ENCODE measurements at places on chromosomes 13 and 19. TPM values are rescaled to one million over a fixed set of nuclear protein-coding genes. Genes with fewer than 3 reads are reported as not detected.

IFNL1 gene
- total RNA-seq: not detected

ZNF665 gene
- 4.0 TPM for total RNA-seq

C3 gene
- total RNA-seq: 13.4 TPM

KLK4 gene
- not detected for total RNA-seq

KIR3DL2 gene
- total RNA-seq: not detected

NKG7 gene
- total RNA-seq: not detected

LMTK3 gene
- total RNA-seq: 3.0 TPM

AP1M2 gene
- 16.4 TPM for total RNA-seq

TEX26 gene
- total RNA-seq: not detected

CLEC17A gene
- total RNA-seq: not detected

MAG gene
- total RNA-seq: not detected

OVOL3 gene
- total RNA-seq: not detected

CRB3 gene
- 4.9 TPM for total RNA-seq

MAN2B1 gene
- total RNA-seq: 71.2 TPM

FGF9 gene
- 0.42 TPM for total RNA-seq

INTS6 gene
- total RNA-seq: 30.4 TPM

ZNF579 gene
- total RNA-seq: 17.2 TPM

HOMER3 gene
- 35.7 TPM for total RNA-seq

ZNF101 gene
- 24.1 TPM for total RNA-seq

POSTN gene
- total RNA-seq: 0.52 TPM

SHISA2 gene
- 59.8 TPM for total RNA-seq

FAM216B gene
- total RNA-seq: not detected

CCDC70 gene
- not detected for total RNA-seq

MIDN gene
- 50.3 TPM for total RNA-seq

SLC25A41 gene
- total RNA-seq: 1.2 TPM

ERICH6B gene
- total RNA-seq: not detected

GPR183 gene
- not detected for total RNA-seq

CBY2 gene
- total RNA-seq: 0.62 TPM

FAM124A gene
- total RNA-seq: 38.6 TPM

DNAJC15 gene
- 0.45 TPM for total RNA-seq

GPR4 gene
- 0.07 TPM for total RNA-seq

PRODH2 gene
- total RNA-seq: not detected

RNF225 gene
- 0.70 TPM for total RNA-seq

KLK2 gene
- total RNA-seq: not detected

CALR3 gene
- 0.52 TPM for total RNA-seq

CD33 gene
- total RNA-seq: 0.28 TPM

APOC4 gene
- not detected for total RNA-seq

ZMYM5 gene
- total RNA-seq: 7.9 TPM

NAPSA gene
- 0.44 TPM for total RNA-seq

ZNF560 gene
- total RNA-seq: not detected

RGS9BP gene
- total RNA-seq: 0.33 TPM

ACER1 gene
- not detected for total RNA-seq

TGDS gene
- 27.4 TPM for total RNA-seq

SMIM17 gene
- total RNA-seq: not detected

HIF3A gene
- total RNA-seq: 13.2 TPM

LAIR1 gene
- 0.33 TPM for total RNA-seq

CEACAM1 gene
- total RNA-seq: 0.42 TPM

SRRM5 gene
- 0.26 TPM for total RNA-seq

FFAR1 gene
- not detected for total RNA-seq

GPI gene
- total RNA-seq: 192 TPM

NLRP7 gene
- 3.2 TPM for total RNA-seq

CNFN gene
- total RNA-seq: 7.8 TPM

TLE6 gene
- 14.2 TPM for total RNA-seq

GAMT gene
- 12.3 TPM for total RNA-seq
